ENCODE measurements at places on chromosomes 12 and 14.
A peak's percentile ranks its signal among the peaks of the same experiment; 100 is the strongest.

GRCh38 chr14:70011098-70011497 lies 131.9 kb downstream of the SMOC1 start:
- no peak for DNase-seq

- no peak for DNase-seq
These were observed 68.1 kb downstream of the FOXA1 start for GRCh38 chr14:37526994-37527393.

GRCh38 chr14:95490727-95491451 lies 25.6 kb downstream of the SYNE3 start:
- no peak for DNase-seq

- DNase-seq, result peak; percentile 64
These were observed 3.0 kb upstream of the CORO1C start for GRCh38 chr12:108734200-108734906.

DNA sequence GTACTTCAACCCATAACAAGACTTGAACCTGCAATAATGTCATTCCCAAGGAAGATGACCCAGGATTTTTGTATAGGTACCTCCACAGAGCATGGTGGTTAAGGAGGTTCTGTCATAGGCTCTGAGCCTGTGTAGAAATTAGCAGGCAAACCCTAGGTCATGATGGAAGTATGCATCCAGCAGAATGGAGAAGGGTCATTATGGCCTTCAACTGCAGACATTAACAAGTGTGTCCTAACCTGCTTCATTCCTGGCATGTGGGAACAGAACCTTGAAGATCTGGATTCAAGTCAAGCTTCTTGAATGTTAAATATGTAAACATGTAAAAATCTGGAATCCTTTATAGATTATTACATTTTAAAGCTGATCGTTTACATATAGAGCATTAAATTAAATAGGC lies 116.2 kb upstream of the SLC38A4 start:
- no peak for DNase-seq

DNA sequence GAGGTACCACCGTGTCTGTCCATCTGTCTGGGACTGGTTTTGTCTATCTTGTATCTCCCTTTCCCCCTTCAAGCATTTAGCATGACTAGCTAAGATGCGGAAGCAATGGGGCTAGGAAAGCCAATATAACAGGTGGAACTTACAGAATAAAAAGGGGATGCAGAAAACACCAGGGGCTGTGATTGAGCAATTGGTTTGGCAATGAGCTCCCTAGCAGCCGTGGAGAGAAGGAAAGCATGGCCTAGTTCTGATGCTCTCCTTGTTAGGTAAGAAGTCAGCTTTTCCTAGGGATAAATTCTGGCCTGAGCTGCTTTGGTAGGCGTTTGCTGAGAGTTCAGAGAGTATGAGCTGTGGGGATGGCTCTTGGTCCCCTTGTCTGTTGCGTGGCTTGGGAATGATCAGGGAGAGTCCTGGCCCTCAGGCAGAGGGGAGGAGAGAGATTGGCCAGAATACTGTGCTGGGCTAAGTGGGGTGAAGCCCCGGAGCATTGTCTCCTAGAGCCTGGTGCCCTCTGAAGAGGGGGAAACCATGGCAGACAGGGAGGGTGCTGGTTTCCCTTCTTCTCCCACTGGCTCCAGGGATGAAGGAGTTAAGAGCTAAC lies 7.1 kb downstream of the SETD1B start:
- no peak for DNase-seq

- DNase-seq, result no peak
These were observed 19.2 kb downstream of the TAS2R7 start for GRCh38 chr12:10783252-10783651.
